ENCODE measurements at places on chromosomes 16 and 17.

GRCh38 chr16:85511938-85512807 is 100.9 kb upstream of the GSE1 start:
- no peak for DNase-seq
- peaks cover 18% of the 10 kb centered on the region for H3K4me1 ChIP-seq
- H3K27ac ChIP-seq = no peak overlapping the region

DNA sequence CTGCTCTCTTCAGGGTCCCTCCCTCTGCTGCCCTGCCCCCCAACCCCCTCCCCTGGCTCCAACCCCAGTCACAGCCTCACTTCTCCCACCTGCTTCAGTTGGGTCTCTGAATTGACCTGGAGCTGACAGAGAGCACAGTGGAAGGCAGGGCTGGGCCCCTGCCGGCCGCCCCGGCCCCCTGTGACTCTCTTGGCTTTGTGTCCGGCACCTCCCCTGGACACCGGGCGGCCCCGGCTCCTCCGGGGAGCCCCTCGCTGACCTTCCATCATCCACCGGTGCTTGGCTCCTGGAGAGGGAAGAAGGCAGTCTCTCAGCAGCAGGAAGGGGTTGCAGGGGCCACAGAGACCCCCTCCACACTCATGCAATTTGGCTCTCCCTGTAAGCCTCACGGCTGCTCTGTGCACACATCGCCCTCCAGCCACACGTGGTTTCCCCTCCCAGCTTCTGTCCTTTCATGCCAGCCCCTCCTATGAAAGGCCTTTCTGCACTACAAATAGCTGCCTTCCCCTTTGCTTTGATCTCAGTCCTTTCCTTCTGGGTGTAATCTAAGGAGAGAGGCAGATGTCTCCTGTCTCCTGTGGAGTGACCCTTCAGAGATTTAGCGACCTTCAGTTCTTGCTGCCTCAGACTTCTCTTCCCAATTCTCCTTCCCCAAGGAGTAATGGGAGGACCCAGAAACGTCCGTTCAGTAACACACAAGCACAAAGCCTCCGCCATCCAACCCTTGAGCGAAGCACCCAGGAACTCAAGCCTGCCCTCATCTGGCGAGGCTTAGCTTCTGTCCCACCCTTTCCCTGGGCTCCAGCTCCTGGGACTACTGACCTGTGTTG is 8.3 kb downstream of the NKIRAS2 start:
- no peak overlapping the region for H3K4me3 ChIP-seq
- H3K4me1 ChIP-seq = peaks cover 17% of the 10 kb centered on the region
- peaks cover 8% of the 10 kb centered on the region for H3K27me3 ChIP-seq
- peaks cover 6% of the 10 kb centered on the region for H3K36me3 ChIP-seq
- H3K27ac ChIP-seq = no peak overlapping the region

DNA sequence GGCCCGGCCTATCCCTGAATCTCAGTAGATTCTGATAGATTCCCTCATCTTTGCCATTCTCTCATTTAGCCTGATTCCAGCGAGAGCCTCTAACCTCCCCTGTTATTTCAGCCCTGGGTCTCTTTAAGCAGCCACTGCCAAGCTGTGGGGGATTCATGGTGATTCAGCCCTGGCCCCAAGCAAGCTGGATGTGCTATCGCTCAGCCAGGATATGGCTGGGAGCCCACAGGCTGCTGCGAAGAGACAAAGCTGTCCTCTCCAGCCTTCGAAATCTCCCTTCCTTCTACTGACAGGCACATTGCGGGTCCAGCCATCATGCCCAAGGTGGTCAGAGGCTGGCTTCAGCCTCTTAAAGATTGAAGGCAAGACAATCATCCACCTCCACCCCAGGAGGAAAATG is 394.1 kb downstream of the SOX9 start:
- H3K36me3 ChIP-seq = no peaks in the 10 kb centered on the region
- H3K27ac ChIP-seq = peak overlapping the region; percentile 93
- DNase-seq = peak; percentile 93
- H3K4me1 ChIP-seq = peaks cover 75% of the 10 kb centered on the region
- no peaks in the 10 kb centered on the region for H3K27me3 ChIP-seq

- H3K36me3 ChIP-seq = peaks cover 26% of the 10 kb centered on the region
- no peaks in the 10 kb centered on the region for H3K27me3 ChIP-seq
- H3K4me3 ChIP-seq = no peak overlapping the region
- H3K4me1 ChIP-seq = no peaks in the 10 kb centered on the region
- no peak overlapping the region for H3K27ac ChIP-seq
Observed at GRCh38 chr17:29273924-29274323, 20.0 kb downstream of the NUFIP2 start.

GRCh38 chr16:3007059-3007956 is 5.4 kb upstream of the CLDN9 start:
- no peaks in the 10 kb centered on the region for H3K36me3 ChIP-seq
- H3K27me3 ChIP-seq = peaks cover 34% of the 10 kb centered on the region
- DNase-seq = no peak
- H3K4me3 ChIP-seq = no peak overlapping the region
- no peak overlapping the region for H3K27ac ChIP-seq
- peaks cover 15% of the 10 kb centered on the region for H3K4me1 ChIP-seq
